CD4-positive, alpha-beta T cell treated with Interleukin-21 for 1 hour (primary cell): ENCODE measurements at places on chromosomes 2 and 18.

DNA sequence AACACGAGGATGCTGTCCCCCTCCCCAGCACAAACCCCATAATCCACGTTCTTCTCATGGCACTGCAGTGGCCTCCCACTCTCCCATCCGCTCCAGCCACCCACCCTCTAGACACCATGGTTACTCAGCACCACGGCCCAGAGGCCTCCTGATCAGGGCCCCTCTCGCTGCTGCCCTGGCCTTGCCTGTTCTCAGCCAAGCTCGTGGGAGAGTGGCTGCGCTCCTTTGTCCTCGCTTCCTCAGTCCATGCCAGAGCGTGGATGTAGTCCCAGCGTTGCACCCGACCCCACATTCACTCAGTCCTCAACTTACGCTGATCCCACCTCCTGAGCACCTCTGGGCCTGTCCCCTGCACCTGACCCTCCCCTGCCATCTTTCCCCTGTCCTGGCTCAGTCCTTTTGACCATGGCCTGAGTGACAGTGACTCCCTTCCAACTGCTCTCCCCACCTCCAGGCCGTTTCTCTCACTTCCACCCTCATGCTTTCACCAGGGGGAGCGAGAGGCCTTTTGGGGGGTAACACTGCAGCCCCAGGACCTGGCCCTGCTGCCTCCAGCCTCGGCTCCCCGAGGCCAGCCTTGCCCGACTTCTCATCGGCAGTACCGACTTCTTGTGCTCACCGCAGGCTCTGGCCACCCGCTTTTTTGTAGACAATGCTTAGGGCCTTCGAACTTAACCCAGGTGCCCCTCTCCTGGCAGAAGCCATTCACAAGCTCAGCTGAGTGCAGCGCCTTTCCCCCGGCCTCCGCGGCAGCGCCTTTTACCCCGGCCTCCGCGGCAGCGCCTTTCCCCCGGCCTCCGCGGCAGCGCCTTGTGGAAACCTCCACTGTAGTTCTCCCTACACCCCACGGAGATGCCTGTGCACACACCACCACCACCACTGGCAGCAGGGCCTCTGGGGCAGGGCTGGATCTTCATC, 131.4 kb downstream of the CLIP4 start:
- no peak for DNase-seq

DNA sequence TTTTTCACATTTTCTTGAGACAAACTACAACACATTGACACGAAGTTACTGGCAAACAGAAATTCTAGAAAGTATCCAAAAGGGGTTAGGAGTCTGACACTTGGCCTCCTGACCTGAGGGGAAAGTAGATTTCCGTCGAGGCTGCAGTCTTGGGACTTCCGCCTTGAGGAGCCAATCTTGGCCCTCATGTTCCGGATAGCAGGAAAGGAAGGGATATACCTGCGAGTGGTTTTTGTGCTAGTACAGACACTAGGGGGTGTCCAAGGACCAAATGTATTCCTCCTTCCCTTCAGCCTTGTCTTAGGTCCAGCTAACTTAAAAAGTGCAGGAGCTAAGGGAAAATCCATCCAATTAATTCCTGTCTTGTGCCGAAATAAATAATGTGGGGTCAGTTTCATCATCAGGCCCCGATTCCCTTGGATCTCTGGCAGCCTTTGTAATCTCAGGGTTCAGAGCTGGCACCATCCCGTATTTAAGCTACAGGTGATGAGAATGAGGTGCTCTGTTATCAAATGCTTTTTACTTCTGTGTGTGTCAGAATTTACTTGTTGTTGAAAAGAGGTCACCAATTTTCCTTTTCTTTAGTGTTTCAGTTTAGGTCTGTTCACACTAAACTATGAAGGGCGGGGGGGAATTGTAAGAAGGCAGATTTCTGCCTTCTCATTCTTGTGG, 330.2 kb upstream of the FANCL start:
- DNase-seq: peak; percentile 8

DNA sequence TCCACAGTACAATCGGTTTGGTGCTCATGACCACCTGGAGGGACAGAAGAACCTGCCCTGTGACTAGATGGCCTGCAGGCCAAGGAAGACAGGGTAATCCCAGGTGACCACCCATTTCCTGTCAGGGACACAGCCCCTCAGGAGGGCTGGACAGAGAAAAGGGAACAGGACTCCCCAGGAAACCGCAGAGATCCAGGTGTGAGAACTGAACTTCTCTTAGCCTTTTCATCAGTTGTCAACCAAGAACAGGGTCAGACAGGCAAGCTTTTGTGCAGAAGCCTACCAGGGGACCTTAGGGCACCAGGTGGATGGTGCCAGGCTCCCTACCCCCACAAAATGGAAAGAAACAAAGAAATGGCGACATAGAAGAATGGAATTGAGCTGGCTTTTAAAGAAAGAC, 132.3 kb downstream of the HDAC4 start:
- DNase-seq: no peak

DNA sequence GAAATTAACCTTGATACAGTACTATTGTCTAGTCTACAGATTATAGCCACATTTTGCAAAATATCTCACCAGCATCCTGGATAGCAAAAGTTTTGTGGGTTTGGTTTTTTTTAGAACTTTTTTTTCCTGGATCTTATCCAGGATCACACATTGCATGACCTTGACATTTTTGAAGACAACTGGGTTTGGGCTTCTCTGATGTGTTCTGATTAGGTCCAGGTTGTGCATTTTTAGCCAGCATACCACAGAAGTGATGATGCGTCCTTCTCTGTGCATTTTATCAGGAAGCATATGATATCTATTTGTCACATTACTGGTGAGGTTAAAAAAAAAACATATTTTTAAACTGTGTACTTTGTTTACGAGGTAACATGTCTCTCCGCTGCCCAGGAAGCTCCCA, 221.0 kb upstream of the OSR1 start:
- no peak for DNase-seq

GRCh38 chr2:133248264-133248663, 320.0 kb downstream of the NCKAP5 start:
- DNase-seq: no peak

- no peak for DNase-seq
Observed at GRCh38 chr2:160582490-160583145, 89.0 kb upstream of the RBMS1 start.

DNA sequence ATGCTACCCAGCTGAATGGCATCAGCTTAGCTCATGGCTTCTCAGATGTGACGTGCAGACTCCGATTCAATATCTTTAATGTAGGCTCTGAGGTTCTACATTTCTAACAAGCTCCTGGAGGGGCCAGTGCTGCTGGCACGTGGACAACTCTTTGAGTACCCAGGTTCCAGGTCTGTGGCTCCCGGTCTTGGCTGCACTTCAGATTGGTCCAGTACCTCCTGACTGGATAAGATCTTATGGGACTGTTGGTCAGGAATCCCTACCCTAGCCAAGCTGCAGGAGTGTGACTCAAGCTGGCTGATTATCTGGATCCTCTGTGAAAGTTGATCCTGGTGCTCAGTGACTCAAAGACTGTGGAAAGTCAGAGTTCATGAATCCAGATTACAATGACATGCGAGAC, 222.1 kb downstream of the ANKRD30B start:
- no peak for DNase-seq

DNA sequence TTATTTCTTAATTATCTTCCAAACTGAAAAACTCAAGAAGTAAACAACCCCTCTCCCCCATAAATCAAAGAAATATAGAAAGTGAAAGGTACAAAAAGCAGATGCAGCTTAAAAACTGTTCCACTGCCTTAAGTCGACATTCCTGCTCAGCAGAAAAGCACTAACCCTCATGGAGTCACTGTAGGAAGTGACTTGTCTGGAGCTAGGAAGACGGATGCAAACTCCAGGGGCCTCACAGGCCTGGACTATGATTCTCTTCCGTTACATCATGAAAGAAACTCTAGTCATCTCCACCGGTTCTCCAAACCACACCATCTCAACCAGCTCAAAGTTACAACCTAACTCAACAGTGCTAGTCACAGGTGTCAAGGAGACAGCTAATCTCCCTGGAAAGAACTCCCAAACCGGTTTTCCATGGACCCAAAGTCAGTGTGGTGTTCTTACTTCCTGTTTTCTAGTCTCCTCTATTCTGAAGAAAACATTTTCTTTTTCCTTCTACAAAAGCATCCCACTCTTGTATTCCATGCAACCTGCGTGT, 128.4 kb downstream of the PIEZO2 start:
- DNase-seq: no peak

DNA sequence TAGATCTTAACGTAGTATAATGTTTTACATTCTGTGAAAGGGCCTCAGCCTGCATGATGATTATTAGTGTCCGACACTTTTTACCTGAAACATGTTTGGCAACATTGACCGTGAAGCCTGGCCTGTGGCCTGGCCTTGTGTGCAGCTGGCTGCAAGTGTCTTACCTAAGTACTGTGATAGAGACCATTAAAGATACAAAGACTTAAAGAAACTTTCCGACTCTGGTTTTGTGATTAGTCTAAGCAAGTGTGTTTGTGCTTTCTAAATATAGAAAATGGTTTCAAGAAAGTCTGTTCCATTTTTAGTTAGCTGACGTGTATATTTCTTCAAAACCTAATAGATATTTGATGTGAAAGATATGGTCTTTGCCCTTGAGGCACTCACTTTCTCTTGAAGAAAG, 601.8 kb downstream of the LRP1B start:
- no peak for DNase-seq
